SJSA1 (cell line): ENCODE measurements at places on chromosomes 13 and 19.
A peak's percentile ranks its signal among the peaks of the same experiment; 100 is the strongest.

GRCh38 chr13:75329723-75330122, 152.2 kb downstream of the TBC1D4 start:
- no peaks in the 10 kb centered on the region for H3K4me1 ChIP-seq
- no peak overlapping the region for H3K27ac ChIP-seq
- no peak for DNase-seq
- no peak overlapping the region for H3K4me3 ChIP-seq
- peaks cover 12% of the 10 kb centered on the region for H3K36me3 ChIP-seq
- no peaks in the 10 kb centered on the region for H3K27me3 ChIP-seq

- no peak overlapping the region; the same call in 1 of the 2 replicates for H3K4me3 ChIP-seq
- no peak overlapping the region for H3K27ac ChIP-seq
- peaks cover 7% of the 10 kb centered on the region; the same call in 1 of the 2 replicates for H3K36me3 ChIP-seq
- H3K4me1 ChIP-seq, result peaks cover 3% of the 10 kb centered on the region; the same call in 1 of the 2 replicates
- H3K27me3 ChIP-seq, result no peaks in the 10 kb centered on the region
- DNase-seq, result no peak
Measured at GRCh38 chr19:37470216-37470615, 1.1 kb downstream of the ZNF570 start.

- no peak for DNase-seq
- H3K4me1 ChIP-seq, result no peaks in the 10 kb centered on the region
- peaks cover 20% of the 10 kb centered on the region for H3K27me3 ChIP-seq
- no peak overlapping the region for H3K4me3 ChIP-seq
- H3K36me3 ChIP-seq, result no peaks in the 10 kb centered on the region
Measured at GRCh38 chr19:13300421-13301030, 150.3 kb downstream of the IER2 start.

DNA sequence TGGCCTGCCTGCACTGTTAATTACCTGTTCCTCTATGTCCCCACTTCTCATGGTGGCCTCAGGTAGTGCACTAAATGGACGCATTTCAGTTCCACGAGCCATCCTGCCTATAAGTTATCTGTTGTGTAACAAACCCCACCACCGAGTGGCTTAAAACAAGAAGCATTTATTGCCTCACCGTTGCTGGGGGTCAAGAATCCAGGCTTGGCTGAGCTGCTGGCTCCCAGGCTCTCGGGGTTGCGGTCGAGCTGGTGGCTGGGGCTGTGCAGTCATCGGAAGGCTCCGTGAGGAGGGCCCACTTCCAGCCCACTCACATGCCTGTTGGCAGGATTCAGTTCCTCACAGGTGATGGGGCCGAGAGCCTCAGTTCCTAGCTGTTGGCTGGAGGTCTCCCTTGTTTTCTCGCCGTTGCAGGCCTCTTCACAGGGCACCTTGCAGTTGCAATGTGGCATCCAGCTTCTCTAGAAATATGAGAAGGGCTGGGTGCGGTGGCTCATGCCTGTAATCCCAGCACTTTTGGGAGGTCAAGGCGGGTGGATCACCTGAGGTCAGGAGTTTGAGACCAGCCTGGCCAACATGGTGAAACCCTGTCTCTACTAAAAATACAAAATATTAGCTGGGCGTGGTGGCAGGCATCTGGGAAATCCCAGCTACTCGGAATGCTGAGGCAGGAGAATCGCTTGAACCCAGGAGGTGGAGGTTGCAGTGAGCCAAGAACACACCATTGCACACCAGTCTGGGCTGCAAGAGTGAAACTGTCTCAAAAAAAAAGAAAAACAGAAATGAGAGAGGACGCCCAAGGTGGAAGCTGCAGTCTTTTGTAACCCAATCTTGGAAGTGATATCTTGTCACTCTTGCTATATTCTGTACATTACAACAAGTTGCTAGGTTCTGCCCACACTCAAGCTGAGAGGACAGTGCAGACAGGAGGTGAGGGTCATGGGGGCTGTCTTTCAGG, 6.5 kb upstream of the PTOV1 start:
- no peaks in the 10 kb centered on the region for H3K27me3 ChIP-seq
- H3K27ac ChIP-seq, result no peak overlapping the region
- H3K4me1 ChIP-seq, result peaks cover 17% of the 10 kb centered on the region
- no peak overlapping the region for H3K4me3 ChIP-seq

DNA sequence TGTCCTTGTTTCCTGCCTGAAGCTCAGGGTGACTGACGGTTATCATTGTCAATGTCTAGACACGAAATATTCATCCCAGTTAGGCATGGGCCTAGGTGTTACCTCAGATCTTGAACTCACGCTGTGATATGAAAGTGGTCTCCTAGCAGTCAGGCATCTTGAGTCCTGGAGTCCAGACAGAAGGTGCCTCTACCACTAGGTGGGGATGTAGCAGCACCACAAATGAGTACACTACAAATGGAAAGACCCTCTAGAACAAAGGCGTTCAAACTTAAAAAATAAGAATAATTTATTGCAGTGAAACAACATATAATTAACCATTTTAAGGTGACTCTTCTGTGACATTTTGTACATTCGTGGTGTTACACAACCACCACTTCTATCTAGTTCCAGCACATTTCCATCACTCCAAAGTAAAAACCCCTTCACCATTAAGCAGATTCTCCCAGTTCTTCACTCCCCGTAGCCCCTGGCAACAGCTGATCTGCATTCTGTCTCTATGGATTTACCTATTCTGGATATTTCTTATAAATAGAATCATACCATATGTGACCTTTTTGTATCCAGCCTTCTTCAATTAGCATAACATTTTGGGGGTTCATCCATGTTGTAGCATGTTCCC, 11.9 kb upstream of the FRY start:
- no peaks in the 10 kb centered on the region for H3K36me3 ChIP-seq
- no peaks in the 10 kb centered on the region for H3K27me3 ChIP-seq
- DNase-seq, result peak; percentile 34

DNA sequence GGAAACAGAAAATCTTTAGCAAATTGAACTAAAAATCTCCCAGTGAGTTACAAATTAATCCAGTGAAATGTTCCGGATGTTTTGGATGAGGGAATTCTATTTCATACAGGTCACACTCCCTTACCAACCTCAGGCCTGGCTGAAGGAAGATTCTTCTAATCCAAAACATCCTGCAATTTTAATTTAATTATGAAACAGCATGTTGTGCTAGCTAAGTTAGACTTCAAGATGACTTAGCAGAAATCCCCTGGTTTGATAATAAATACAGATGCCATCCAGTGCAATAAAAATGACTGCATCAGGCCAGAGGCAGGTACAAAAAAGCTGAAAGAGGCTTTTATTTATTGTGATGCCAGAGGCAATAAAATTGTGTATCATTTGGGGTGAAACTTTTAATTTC, 96.7 kb upstream of the CLDN10 start:
- H3K4me3 ChIP-seq, result no peak overlapping the region
- no peaks in the 10 kb centered on the region; the same call in 1 of the 2 replicates for H3K27me3 ChIP-seq
- H3K4me1 ChIP-seq, result no peaks in the 10 kb centered on the region
- no peaks in the 10 kb centered on the region for H3K36me3 ChIP-seq
- no peak overlapping the region for H3K27ac ChIP-seq

DNA sequence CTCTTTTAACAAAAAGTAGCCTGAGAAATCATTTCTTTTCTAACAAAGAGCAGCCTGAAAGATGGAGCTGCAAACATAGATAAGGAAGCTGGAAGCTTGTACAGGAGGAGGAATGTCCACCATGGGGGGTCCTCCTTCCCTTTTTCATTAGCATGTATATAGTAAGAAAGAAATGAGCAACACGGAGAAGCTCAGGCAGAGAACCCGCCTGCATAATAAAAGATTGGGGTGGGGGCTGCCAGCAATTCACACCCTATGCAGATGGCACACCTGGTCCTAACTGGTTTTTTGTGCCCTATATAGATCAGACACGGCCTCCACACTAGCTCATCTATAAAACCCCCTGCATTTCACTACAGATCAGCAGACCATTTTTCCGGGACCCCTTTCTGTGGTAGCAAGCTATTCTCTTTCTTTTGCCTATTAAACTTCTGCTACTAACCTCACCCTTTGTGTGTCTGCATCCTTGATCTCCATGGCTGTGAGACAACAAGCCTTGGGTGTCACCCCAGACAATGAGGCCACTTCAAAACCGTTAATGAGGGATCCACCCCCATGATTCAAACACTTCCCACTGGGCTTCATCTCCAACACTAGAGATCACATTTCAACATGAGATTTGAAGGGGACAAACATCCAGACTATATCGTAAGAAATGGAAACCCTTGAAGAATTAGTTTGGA, 167.5 kb upstream of the FREM2 start:
- H3K27me3 ChIP-seq, result no peaks in the 10 kb centered on the region
- no peaks in the 10 kb centered on the region for H3K4me1 ChIP-seq
- H3K4me3 ChIP-seq, result no peak overlapping the region
- no peak for DNase-seq

DNA sequence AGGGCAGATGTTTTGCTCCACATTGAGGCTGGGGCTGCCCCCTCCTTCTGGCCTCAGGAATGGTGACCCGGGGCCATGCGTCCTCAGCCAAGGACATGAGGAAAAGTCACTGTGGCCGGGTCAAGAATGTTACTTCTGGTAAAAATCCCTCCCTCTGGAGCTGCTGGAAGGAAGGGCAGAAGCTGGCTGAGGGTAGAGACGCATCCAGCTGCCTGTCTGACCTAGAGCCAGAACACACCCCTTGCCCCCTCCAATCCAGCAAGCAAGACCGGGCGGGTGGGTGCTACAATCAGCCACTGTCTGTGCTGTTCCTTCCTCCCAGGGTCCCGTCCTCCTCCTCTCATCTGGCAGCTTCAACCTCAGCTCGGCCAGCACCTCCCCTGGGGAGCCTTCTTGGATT, 59.0 kb downstream of the PTPRS start:
- no peak overlapping the region for H3K27ac ChIP-seq
- H3K4me1 ChIP-seq, result no peaks in the 10 kb centered on the region
- no peak overlapping the region for H3K4me3 ChIP-seq

- no peaks in the 10 kb centered on the region for H3K36me3 ChIP-seq
- H3K27me3 ChIP-seq, result no peaks in the 10 kb centered on the region
- H3K4me1 ChIP-seq, result peaks cover 25% of the 10 kb centered on the region
- H3K4me3 ChIP-seq, result no peak overlapping the region
Measured at GRCh38 chr13:24274452-24275021, 34.8 kb upstream of the C1QTNF9 start.

GRCh38 chr19:47435883-47436417, 16.6 kb upstream of the MEIS3 start:
- H3K36me3 ChIP-seq, result no peaks in the 10 kb centered on the region
- H3K4me1 ChIP-seq, result 0 out of 2 replicates have a peak, but pooled peaks cover 4% of the 10 kb centered on the region
- H3K4me3 ChIP-seq, result no peak overlapping the region
- peaks cover 33% of the 10 kb centered on the region; the same call in 1 of the 2 replicates for H3K27me3 ChIP-seq

GRCh38 chr13:89401264-89401675, 1730.1 kb downstream of the SLITRK5 start:
- no peak overlapping the region for H3K27ac ChIP-seq
- peak; percentile 1 for DNase-seq
- no peaks in the 10 kb centered on the region for H3K27me3 ChIP-seq
- no peak overlapping the region for H3K4me3 ChIP-seq
- H3K4me1 ChIP-seq, result no peaks in the 10 kb centered on the region

GRCh38 chr19:41528106-41528505, 47.9 kb upstream of the CEACAM21 start:
- DNase-seq, result no peak
- no peaks in the 10 kb centered on the region for H3K36me3 ChIP-seq
- no peak overlapping the region for H3K27ac ChIP-seq
- H3K4me1 ChIP-seq, result no peaks in the 10 kb centered on the region; the same call in 1 of the 2 replicates

DNA sequence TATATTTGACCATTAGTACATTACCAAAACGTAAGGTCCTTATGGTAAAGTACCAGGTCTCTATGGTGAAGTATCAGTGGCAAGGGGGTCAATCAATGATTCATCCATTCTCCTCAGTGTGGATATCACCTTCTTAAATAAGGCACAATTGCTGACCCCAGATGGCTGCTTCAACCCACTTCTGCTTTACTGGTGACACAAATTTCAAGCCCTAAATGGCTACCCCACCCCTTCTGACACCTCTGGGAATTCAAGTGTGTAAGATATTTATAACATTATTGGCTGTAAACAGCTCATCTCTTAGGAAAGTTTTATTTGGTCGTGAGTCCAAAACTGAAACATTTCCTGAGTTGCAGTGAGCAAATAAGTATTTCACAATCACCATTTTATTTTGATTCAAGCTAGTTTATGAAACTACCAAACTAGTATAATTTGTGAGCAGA, 7.9 kb upstream of the WBP4 start:
- peaks cover 19% of the 10 kb centered on the region for H3K4me1 ChIP-seq
- no peak overlapping the region for H3K4me3 ChIP-seq
- DNase-seq, result no peak
- H3K27ac ChIP-seq, result no peak overlapping the region
- H3K27me3 ChIP-seq, result no peaks in the 10 kb centered on the region

- H3K4me3 ChIP-seq, result no peak overlapping the region
- H3K27me3 ChIP-seq, result no peaks in the 10 kb centered on the region
- H3K36me3 ChIP-seq, result no peaks in the 10 kb centered on the region
- DNase-seq, result no peak
- no peaks in the 10 kb centered on the region for H3K4me1 ChIP-seq
Measured at GRCh38 chr13:86841264-86841663, 829.9 kb upstream of the SLITRK5 start.

DNA sequence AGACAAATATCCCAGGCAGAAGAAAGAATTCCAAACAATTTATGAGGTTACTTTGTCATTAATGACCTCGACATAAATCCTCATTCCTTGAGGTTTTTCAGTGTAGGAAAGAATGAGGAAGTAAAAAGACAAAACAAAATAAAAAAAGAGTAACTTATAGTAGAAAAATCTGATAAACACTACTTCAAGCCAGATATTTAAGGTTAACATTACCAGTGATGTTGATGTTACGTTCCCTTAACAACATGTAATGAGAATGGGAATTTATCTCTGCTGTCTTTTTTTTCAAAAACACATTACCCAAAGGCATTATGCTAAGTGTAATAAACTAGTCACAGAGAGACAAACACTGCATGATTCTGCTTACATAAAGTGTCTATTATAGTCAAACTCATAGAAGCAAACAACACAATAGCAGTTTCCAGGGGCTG, 935.1 kb downstream of the SLITRK1 start:
- no peak overlapping the region for H3K27ac ChIP-seq
- no peaks in the 10 kb centered on the region for H3K4me1 ChIP-seq
- no peaks in the 10 kb centered on the region for H3K36me3 ChIP-seq
- no peak overlapping the region for H3K4me3 ChIP-seq
- no peak for DNase-seq
- no peaks in the 10 kb centered on the region for H3K27me3 ChIP-seq

- no peak overlapping the region for H3K4me3 ChIP-seq
- no peak overlapping the region for H3K27ac ChIP-seq
- H3K36me3 ChIP-seq, result no peaks in the 10 kb centered on the region
- DNase-seq, result no peak
Measured at GRCh38 chr13:105035092-105035491, 1500.4 kb downstream of the EFNB2 start.

- no peak for DNase-seq
- no peak overlapping the region for H3K27ac ChIP-seq
- no peaks in the 10 kb centered on the region for H3K4me1 ChIP-seq
- no peaks in the 10 kb centered on the region for H3K36me3 ChIP-seq
- no peaks in the 10 kb centered on the region for H3K27me3 ChIP-seq
- no peak overlapping the region for H3K4me3 ChIP-seq
Measured at GRCh38 chr13:43145534-43146196, 122.3 kb downstream of the DNAJC15 start.

- no peaks in the 10 kb centered on the region for H3K4me1 ChIP-seq
- H3K27me3 ChIP-seq, result no peaks in the 10 kb centered on the region
Measured at GRCh38 chr19:12689581-12690216, 1.9 kb downstream of the GNG14 start.
